ENCODE measurements at places on chromosomes 6 and 20.

- DNase-seq, result no peak
Observed at GRCh38 chr20:60754856-60755255, 497.2 kb upstream of the CDH4 start.

DNA sequence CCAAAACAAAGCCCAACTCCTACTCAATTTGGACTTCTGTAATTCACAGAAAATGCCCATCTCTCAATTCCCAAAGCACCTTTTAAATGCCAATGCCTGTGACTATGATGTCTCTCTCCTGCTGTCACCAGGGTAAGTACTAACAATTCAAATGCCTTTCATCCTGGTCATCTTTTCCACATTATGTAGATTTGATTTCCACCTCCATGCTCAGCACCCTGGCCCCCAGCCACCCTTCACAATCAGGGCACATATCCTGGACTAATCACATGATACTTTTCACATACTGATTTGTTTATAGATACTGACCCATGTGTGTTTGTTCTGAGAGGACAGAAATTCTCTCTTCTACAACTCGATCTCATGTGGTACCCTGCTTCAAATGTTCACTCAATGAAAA lies 236.3 kb downstream of the PTPRK start:
- DNase-seq, result no peak

DNA sequence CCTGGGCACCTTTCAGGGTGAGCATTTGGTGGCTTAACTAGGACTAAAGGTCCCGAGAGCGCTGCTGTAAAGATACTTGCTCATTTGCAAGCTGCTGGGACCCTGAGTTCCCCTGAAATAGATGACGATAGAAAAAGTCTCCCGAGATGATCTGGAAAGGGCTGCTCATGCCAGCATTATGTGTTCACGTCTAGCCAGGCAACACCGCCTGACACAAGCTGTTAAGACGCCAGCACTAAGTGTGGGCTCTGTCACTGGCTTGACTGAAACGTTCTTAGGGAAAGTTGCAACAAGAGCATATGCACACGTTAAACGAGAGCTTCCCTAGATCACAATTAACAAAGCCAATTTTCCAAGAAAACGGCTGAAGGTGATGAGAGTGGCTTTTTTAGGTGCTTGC lies 113.7 kb downstream of the SLC23A2 start:
- no peak for DNase-seq

GRCh38 chr6:44932651-44933091 lies 395.5 kb upstream of the RUNX2 start:
- DNase-seq, result no peak

GRCh38 chr20:41577129-41578009 lies 40.8 kb downstream of the CHD6 start:
- no peak for DNase-seq

DNA sequence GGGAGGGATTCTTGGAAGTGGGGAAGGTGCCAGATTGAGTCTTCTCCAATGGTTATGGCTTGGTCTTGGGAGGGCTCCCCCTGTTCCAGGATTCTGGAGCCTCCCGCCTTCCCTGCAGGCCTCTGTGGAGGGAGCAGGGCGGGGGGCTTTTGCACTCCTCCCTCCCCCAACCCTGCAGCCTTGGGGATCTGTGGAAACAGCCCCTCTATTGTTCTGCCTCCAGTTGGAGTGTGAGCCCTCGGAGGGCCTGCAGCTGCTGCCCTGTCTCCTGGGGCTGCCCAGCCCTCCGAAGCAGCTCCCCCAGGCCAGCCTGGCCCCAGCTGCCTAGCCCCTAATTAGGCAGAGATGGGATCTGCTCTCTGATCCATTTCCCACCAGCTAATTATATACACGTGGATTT lies 14.7 kb downstream of the FAM110A start:
- no peak for DNase-seq

DNA sequence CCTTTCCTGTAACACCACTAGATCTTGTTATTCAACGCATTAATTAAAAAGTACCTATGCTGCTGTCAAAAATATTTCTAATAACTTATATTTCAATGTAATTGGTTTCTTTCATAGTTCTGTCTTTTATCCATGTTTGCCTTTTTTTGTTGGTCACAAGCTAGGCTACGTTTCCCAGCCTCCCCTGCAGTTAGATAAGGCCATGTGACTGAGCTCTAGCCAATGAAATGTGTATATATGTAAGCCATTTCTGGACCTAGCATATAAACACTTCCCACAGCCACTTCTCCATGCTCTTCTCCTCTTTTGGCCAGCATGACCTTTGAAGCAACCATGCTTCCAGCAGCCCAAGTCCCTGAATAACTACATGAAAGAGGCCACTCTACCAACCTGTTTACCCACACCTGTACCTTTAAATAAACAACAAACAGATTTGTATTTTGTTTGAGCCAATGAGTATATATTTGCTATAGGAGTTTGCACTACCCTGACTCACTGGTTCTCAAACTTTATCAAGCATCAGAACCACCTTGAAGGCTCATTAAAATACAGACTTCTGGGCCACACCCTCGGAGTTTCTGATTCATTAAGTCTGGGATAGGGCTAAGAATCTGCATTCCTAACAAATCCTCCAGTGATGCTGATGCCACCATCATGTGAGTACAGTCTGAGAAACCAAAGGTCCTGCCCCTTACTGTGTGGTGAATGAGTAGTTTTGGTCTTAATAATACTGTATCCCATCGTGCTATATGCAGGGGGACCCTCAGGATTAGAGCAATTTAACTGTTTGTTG lies 45.6 kb upstream of the BEND6 start:
- DNase-seq, result no peak

- DNase-seq, result peak; percentile 97
Observed at GRCh38 chr20:53899351-53900167, 170.8 kb downstream of the BCAS1 start.

- DNase-seq, result no peak
Observed at GRCh38 chr6:121563286-121563685, 127.8 kb downstream of the GJA1 start.

GRCh38 chr6:5095236-5095635 lies 10.1 kb downstream of the PPP1R3G start:
- peak; percentile 90 for DNase-seq

GRCh38 chr6:7201444-7201731 lies 93.6 kb downstream of the RREB1 start:
- DNase-seq, result no peak

DNA sequence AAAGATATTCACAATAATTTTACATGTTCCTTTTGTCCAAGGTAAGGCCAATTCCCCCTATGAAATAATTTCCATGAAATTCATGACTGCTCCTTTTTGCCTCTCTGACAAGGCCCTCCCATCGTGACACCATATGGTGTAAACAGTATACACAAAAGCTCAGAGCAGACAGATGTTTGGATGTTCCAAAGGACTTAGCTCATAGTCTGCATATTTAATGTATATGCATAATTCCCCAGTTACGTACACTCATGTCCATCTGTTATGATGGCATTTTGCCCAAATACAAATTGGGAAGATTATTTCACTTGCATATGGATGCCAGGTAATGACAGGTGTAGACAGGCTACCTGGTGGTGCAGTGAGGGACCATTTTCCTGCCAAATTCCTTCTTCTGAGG lies 376.5 kb downstream of the KHDRBS2 start:
- no peak for DNase-seq

DNA sequence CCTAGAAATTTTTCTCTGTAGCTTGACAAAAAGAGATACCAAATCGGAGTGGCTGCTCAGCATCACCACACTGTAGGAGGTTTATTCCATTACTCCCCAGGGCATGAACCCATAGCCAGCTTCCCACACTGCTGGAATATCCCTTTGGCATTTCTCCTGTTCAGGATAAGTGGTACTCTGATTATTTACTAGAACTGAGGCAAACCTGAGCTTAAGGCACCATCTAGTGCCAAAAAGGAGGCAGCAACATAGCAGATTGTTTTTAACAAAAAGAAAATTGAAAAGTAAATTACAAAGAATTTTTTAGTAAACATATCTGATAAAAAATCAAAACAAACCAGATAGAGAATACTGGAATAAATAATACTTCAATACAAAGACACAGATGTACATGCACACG lies 181.7 kb downstream of the WDR27 start:
- no peak for DNase-seq

DNA sequence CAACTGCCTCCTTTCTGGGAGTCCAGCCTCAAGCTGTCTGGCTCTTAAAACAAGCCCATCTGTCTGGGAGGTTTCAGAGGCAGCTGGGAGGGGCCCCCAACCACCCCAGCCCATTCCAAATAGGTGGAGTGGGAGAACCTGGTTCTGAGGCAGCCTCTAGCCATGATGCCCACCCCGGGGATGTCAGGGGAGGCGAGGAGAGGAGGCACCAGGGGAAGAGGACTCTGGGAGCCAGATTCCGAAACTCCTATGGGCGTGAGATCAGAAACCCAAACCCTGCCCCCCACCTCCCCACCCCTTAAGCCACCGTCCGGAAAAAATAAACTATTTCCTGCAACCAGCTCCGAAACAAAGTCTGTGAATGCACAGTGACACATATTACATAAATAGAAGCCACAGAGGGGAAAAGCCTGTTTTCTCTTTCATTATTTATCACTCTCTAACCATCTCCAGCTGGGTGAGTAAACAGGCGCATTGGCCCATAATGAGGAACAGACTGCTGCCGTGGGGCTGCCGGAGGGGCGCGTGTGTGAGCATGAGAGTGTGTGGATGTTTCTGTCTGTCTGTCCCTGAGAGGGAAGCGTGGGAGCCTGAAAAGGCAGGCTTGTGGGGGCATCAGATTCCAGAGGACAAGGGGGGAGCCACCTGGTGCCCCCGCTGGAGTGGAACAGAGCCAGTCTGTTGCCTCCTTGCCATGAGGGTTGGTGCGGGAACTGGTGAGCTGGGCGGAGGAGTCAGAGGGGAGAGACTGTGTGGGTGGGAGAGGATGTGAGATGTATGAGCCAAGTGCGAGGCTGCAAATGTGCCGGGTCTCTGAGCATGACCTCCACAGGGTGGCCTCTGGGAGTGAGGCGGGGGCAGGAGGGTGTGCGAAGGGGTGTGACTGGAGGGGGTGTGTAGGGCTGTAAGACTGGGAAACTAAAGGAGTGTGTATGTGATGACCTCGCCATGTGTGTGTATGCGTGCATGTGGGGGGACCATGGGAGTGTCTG lies 14.3 kb upstream of the FOXP4 start:
- peak; percentile 95 for DNase-seq

- peak; percentile 55 for DNase-seq
Observed at GRCh38 chr6:107330168-107330567, 129.2 kb downstream of the PDSS2 start.

- DNase-seq, result no peak
Observed at GRCh38 chr20:46823271-46823751, 71.3 kb upstream of the EYA2 start.

GRCh38 chr6:157690441-157691210 lies 132.4 kb upstream of the SNX9 start:
- no peak for DNase-seq

GRCh38 chr6:155107432-155108069 lies 112.4 kb downstream of the TIAM2 start:
- DNase-seq, result no peak

DNA sequence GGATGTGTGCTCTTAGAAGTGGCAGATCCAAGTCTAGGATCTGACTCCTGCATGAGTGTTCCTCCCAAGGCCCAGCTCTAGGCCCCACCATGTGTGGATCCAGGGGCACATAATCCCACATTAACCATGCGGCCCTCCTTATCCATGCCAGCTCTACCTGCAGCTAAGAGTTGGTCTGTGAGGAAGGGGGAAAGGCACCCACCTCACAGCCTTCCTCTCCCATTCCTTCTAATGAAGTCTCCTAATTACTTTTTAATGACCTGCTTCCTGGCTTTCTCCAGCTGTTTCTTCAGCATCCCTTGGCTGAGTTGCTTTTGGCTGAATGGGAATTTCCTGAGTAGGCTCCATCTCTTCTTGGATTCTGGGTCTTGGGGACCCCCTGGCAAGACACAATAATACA lies 52.2 kb downstream of the NPEPL1 start:
- no peak for DNase-seq

GRCh38 chr6:85240787-85241385 lies 209.0 kb upstream of the NT5E start:
- no peak for DNase-seq

DNA sequence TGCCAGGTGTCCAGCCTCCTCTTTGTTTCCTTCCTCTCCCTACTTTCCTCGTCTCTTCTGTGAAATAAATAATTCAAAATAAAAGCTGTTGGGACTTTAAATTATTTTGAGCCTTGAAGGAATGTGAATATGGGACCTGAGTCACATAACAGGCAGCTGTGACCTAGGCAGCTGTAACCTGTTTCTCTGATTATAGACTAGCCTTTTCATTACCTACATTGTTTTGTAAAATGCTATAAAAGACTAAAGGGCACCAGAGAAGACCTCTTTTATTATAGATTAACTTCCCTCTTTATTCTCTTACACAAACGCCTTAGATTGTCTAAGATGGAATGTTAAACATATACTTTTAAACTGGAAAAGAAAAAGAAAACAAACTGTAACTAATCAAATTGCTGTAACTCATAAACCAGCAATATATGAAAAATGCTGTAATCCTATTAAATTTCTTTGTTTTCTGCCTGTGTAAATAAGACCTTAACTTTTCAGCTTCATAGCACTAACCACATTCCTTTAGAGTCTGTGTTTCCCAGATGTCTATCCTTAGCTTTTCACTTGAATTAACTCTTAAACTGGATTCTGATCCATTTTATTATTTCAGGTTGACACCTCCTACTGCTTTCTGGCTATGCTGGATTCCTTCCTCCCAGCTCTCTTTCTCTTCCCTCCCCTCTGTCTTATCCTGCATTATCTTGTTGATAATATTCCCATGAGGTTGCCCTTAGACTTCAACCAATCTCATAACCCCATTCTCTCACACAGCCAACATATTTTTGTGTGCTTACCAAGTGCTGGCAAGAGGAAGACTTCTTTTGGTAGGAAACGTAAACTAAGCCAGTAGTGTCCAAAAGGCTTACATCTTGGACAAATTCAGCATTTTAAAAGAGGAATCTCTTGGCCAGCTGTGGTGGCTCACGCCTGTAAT lies 69.2 kb downstream of the TPD52L1 start:
- no peak for DNase-seq

GRCh38 chr6:151142676-151143075 lies 97.1 kb upstream of the AKAP12 start:
- no peak for DNase-seq

GRCh38 chr6:4840169-4840568 lies 64.0 kb downstream of the CDYL start:
- DNase-seq, result peak; percentile 13

DNA sequence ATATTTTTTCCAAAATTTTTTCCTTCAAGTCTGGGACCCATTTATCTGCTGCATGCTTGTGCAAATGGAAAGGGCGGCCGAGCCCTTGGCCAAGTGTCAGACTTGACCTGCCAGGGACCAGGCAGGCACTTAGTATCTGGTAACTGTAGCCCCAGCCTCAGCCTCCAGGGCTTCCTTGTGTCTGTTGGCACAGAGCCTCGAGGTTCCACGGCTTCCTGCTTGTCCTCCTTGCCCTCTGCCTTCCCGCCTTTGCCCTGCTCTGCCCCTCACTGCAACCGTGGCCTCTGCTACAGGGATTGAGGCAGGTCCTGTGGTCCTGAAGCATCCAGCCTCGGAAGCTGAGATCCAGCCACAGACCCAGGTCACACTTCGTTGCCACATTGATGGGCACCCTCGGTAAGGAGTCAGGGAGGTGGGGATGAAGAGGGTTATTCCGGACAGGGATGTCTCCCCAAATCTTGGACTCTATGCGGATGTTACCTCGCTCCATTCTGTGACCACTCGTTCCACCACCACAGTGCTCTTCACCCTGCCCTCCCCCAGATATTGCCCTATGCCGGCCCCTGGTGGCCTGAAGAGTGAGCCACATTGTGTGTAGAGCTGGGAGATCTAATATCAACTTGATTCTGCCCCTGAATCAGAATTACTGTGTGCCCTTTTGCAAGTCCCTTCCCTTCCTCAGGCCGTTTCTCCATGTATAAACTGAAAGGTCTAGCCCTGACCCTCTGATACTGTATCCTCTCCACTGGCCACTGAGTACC lies 41.5 kb upstream of the SRF start:
- peak; percentile 23 for DNase-seq

GRCh38 chr6:16523606-16524379 lies 237.5 kb downstream of the ATXN1 start:
- DNase-seq, result no peak
